ENCODE measurements at places on chromosomes 3 and 15. TPM values are rescaled to one million over a fixed set of nuclear protein-coding genes. Genes with fewer than 3 reads are reported as not detected.

Gene LHFPL4
- not detected for total RNA-seq

DNA sequence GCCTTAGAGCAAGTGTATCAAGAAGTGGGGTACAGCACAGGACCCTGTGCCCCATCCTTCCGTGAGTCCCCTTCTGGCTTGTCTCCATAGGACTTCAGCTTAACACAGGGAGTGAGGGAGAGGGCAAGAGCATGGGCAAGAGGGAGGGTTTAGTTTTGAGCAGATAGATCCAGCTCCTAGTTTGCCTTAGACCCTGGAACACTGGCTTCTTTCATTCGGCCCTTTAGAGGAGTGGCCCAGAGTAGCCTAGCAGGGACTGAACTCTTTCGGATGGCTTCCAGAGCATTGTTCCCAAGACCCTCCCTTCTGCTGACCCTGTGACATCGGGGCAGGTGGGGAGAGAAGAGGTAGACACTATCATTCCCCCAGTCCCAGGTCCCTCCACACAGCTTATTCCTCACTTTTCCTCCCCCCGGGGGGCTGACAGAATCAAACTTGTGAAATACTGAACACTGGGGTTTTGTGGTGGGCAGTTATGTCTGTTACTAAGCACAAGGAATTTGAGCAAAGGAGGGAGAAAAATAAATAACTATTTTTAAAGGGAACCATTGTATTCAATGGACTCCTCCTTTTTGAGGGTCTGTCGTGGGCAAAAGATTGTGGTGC, 289.6 kb upstream of the C2CD4B start:
- DNase-seq, result no peak

DNA sequence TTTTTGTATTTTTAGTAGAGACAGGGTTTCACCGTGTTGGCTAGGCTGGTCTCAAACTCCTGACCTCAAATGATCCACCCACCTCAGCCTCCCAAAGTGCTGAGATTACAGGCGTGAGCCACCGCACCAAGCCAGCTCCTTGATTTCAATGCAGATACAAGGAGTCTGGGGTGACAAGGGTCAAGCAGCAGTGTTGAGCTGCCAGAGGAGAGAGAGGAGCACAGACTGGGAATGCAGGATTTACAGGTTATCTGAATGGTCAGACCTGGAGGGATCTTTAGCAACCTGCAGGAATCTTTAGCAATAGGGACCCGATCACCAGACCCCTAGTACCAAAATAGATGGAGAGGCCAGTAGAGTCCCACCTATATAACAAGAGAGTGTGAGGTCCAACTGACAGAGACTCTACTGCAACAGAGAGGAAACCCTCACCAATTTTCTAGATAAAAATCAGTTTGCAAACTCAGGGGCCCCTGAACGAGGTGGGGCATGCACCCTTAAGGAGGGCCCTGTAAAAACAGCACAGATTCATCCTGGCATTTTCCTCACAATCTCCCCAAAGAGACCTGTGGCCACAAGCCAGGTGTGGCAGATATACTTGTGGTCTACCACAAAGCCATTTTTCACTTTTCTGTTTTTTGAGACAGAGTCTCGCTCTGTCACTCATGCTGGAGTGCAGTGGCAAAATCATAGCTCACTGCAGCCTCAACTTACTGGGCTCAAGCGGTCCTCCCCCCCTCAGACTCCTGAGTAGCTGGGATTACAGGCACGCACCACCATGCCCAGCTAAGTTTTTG, 10.7 kb upstream of the SHISA5 start:
- peak; percentile 65 for DNase-seq

Gene SIAH2
- 108 TPM for total RNA-seq

Gene ITPKA
- 5.7 TPM for total RNA-seq

Gene DUOXA2
- not detected for total RNA-seq

DNA sequence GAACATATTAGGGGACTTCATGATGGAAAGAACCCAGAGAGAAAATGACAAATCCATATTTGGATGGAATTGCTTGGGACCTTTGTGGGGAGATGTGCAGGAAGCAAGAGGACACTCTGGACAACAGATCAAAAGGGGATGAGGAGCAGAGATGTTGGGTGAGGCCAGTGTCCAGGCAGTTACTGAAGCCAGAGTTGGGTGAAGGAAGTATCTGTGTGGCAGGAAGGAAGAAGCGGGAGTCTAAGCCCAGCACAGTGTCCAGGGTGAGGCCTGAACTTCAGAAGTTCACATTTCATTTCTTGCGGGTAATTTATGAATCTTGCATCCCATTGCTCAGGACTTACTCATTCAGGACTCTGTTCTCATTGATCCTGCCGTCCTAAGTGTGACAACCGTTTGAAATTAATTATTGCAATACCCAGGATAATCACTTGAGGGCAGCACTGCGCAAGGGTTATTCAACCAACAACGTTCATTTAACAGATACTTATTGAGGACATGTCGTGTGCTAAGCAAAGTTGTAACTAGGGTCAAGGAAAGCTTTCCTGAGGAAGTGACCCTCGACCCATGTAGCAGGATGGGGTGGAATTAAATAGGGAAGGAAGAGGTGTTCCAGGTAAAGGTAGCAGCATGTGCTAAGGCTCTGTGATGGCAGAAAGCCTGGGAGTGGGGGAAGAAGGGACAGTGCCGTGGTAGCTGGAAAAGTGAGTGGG, 61.3 kb upstream of the CMTM8 start:
- DNase-seq, result peak; percentile 49

Gene CASR
- not detected for total RNA-seq

DNA sequence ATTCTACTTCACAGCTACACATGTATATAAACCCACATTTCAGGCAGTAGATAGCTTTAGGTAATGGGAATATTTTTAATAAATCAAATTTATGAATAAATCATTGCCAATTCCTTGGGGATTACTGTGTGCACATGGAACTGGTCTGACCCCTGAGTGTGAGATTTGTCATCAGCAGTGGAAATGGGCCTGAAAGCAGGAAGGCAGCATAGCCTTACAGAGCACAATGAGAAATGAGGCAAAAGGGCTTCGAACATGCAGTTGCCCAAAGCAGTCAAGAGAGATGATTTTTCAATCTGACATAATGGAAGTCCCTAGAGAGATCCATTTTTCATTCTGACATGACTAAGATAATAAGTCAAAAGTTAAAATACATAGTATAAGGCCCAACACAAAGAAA, 599.2 kb downstream of the TUSC7 start:
- no peak for DNase-seq

DNA sequence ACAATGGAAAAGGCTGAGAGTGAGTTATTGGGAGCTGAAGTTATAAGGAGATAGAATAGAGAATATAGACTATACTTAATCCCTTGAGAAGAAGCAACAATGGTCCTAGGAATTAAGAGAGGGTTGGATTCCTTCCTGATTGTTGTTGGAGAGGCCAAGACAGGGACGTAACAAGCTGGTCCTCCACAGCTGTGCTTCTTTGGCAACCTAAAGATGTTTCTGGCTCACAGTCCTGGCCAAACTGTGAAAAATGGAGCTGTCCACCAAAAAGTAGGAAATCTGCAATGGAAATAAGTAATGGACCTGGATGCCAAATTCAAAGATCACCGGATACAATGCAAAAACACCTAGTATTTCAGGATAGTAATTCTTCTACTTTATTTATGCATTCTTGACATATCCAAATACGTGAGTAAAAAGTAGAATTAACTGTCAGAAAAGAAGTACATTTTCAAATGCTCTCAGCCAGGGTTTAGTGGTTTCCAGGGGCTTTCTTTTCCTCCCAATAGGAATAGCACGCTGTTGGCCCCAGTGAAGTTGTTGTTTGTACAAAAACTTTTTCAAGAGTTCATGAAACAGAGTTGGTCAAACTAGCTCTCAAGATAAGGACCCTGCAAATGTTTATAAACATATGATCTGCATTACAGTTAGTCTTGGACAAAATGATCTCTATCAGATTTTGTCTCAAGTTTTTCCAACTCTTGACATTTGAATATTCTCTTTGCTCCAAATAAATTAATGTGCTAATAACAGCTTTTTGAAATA, 28.3 kb downstream of the CERS3 start:
- no peak for DNase-seq

Gene UACA
- total RNA-seq, result 1.3 TPM

Gene GABRR3
- not detected for total RNA-seq

DNA sequence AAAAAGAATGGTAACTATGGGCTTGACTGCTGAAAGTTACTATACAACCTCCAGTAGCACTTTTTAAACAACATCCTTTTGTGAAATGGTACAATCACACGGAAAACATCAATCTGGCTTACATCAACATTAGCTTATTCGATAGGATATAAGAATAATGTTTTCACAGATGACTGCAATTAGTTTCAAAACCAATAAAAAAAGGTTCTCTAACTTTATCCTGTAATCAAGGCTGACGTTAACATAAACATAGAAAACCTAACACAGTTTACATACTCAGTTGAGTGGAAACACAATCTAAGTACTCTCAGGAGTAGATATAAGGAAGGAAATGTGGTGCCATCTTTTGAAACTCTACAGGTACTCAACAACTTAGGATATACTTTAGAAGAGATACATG, 102.2 kb downstream of the DLG1 start:
- DNase-seq, result no peak

- no peak for DNase-seq
Measured at GRCh38 chr3:197504641-197505121, 51.1 kb downstream of the BDH1 start.

DNA sequence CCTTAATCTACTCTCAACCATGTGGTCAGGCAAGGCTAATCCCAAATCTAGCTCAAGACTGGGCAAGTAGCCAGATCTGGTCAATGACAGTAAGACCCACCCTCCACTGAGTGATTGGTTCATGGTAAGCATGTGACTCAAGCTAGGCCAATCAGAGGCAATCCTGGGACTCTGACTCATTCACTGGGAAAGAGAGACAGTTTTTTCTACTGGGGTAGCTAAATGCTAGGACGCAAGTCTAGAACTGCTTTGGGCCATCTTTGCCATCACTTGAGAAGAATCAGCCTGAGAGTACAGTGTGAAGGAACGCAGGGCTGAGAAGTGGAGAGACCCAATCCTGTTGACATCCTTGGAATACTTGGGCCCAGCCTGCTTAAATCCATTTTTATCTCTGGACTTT, 9.4 kb upstream of the RAD18 start:
- DNase-seq, result no peak

- DNase-seq, result no peak
Measured at GRCh38 chr15:88036154-88036839, 220.2 kb downstream of the NTRK3 start.

Gene ADAMTSL3
- total RNA-seq, result 0.07 TPM

DNA sequence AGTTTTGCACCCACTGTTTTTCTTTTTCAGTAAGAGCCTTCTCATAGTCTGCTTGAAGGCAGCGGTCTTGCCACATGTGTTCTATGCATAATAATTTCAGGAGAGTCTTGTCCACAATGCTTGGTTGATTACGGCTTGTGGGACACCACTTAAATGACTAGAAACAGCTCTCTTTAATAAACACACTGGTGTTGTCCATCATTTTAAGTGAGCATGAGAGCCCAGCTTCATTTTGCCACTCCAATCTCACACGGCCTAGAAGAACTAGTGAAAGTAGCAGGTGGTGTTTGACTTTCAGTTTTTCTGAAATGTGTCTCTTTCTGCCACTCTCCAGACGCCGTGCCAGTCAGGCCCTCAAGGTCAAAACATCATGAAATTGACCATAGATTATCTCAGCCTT, 292.1 kb downstream of the LPP start:
- DNase-seq, result no peak

- DNase-seq, result peak; percentile 71
Measured at GRCh38 chr3:185976977-185977678, 39.3 kb upstream of the TRA2B start.

- no peak for DNase-seq
Measured at GRCh38 chr3:174355505-174355904, 503.6 kb upstream of the NAALADL2 start.
